ENCODE measurements at places on chromosomes 6 and 20.

DNA sequence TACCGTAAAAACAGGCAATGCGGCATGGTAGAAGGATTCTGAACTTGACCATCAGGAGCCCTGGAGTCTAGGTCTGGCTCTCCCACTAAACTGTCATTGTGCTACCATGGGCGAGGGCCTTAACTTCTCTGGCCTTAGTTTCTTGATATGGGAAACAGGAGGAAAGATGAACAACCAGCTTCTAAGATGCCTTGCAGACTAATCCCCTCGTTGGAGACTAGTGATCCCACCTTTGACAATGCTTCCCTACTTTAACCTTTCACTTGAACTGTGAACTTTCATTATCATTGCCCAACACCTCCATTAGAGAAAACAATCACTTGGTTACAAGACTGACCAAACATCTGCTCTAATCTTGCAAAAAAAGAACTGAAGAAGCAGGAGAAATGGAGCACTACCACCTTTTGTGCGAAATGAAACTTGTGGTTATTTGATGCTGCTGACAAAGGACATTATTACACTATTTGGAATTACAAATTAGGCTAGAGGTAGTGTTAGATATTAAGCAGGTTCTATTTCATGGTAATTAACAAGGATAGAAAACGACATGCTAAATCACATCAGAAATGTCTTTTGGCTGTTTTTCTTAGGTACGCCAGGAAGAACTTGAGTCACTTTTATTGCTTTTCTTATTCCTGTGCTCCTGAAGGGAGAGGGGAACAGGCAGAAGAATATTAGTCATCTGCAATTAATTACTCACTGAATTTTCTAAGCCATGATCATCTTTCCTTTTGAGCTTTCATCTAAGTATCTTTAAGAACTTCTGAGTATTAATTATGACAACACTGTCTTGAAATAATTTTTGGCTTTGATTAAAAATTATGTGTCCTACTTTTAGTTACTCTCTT, 39.1 kb upstream of the ARHGAP18 start:
- DNase-seq: no peak

GRCh38 chr20:10291568-10292248, 73.1 kb downstream of the SNAP25 start:
- DNase-seq: no peak

DNA sequence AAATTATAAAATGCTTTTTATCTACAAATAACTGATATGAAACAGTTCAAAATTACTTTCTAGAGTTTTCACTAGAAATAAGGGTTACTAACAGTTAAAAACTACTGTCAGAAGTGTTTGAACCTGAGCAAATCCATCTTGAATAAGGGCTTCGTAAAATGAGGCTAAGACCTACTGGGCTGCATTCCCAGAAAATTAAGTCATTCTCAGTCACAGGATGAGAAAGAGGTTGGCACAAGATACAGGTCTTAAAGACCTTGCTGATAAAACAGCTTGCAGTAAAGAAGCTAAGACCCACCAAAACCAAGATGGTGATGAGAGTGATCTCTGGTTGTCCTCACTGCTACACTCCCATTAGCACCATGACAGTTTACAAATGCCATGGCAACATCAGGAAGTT, 93.7 kb downstream of the PLG start:
- no peak for DNase-seq

DNA sequence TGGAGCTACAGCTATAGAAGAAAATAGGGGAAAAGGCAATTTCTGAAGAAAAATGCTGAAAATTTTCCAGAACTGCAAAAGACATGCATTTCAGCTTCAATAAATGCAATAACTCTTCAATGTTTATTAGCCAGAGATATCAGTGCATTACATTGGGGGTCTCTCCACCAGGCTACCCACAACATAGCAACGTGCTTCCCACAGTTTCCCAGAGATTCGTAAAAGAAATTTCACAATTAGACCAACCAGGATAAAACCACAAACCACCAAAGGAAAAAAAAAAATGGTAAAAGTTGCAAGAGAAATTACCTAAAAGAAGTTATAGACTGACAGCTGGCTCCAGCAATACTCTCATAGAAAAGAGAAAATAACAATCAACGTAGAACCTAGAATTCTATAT, 16.0 kb downstream of the LY86 start:
- no peak for DNase-seq

DNA sequence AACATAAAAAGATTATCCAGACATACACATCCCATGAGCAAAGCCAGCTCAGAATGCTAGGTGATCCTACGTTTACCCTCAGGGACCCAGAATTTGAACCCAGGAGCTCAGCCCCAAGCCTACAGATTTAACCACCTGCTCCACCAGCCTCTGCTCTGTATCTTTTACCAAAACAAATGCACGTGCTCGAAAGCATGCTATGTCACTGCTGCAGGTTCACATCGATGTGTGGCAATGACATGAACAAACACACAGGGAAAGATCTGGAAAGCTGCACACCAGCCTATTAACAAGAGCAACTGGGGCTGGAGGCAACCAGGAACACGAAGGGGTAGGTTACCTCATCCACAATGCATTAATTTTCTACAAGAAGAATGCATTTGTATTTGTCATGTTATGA, 32.1 kb downstream of the PREX1 start:
- DNase-seq: no peak

All from NK-92 treated with Interleukin-12 subunit alpha and Interleukin-12 subunit beta, amount 100 ng/mL, for 24 hours (cell line).